HCT116 (cell line): ENCODE measurements at places on chromosomes 1 and 21.

- peak; percentile 91 for DNase-seq
Observed at GRCh38 chr1:7549277-7550161, 221.6 kb upstream of the VAMP3 start.

DNA sequence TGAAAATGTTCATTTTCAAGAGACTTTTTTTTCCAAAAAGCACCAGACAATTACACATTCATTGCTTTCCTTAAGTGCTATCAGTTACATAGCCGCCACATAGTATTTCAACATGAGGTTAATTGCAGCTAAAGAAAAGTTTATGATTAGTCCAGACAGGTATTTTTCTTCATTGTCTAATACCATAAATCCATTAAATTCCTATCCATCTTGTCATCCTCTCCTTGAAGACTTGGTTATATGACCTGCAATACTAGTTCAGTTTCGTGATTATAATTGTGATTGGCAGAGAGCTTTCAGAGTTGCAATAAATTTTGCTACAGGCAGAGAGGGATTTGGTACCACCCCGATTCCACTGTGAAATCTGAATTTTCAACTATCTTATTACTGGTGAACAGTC, 437.7 kb downstream of the GPATCH2 start:
- no peak for DNase-seq

DNA sequence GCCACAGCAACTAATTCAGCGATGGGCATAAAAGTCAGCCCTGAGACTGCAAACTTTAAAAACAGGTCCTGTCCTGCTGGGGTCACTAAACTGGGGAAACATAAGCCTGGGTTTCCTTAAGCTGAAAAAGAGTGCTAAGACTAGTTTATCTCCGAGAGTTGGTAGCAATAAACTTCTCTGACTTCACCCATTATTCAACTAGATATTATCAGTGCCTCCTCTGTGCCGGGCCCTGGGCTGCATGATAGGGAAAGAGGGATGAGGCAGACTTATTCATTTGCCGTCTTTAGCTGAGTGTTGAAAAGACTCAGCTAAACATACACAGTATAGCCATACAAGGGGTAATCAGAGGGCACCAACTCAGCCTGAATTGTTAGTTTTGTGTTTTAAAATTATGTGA, 33.0 kb downstream of the AK2 start:
- DNase-seq, result no peak

GRCh38 chr1:94026619-94027380, 94.1 kb downstream of the ABCA4 start:
- DNase-seq, result no peak

DNA sequence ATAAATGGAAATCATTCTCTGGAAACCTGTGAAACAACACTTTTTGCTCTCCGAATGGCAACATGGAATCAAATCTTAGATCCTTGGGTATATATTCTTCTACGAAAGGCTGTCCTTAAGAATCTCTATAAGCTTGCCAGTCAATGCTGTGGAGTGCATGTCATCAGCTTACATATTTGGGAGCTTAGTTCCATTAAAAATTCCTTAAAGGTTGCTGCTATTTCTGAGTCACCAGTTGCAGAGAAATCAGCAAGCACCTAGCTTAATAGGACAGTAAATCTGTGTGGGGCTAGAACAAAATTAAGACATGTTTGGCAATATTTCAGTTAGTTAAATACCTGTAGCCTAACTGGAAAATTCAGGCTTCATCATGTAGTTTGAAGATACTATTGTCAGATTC, 45.7 kb downstream of the PTGFR start:
- no peak for DNase-seq

DNA sequence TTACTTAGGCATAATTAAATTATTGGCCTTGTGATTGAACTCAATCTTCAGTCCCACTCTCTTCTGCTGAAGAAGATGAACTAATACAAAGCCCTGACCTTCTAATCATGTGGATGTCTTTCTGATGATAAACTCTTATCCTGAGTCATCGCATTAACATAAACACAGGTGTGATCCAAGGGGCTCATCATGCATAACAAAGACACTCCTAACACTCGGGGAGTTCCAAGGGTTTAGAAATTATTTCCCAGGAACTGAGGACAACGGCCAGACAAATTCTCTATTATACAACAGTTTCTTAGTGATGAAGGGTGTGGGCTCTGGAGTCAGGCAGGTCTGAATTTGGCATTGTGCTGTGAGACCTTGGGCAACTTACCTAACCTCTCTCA, 18.0 kb downstream of the DUSP10 start:
- no peak for DNase-seq

GRCh38 chr1:100184536-100184935, 6.5 kb upstream of the LRRC39 start:
- DNase-seq, result no peak

DNA sequence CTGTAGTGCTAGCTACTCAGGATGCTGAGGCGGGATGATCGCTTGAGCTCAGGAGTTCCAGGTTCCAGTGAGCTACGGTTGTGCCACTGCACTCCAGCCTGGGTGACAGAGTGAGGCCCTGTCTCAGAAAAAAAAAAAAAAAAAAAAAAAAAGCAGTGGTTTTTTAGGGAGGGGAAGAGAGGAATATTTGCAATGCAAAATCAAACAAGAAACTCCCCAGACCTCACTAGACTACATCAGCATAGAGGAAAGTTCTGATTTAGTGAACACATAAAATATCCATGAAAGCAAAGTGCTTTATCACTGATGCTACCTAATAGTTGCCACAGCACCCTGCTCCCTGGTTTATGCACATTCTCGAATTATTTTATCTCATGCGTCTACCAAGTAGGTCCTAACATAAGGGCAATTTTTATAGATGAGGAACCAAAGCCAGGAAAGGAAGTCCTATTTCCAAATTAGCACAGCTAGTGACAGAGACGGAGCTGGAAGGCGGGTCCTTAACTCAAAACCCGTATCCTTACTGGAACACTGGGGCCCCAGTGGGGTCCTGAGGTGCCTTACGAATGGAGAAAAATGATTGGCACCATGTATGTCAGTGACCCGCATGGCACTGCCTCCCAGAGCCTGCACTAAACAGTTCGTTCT, 50.7 kb upstream of the GPR157 start:
- no peak for DNase-seq

DNA sequence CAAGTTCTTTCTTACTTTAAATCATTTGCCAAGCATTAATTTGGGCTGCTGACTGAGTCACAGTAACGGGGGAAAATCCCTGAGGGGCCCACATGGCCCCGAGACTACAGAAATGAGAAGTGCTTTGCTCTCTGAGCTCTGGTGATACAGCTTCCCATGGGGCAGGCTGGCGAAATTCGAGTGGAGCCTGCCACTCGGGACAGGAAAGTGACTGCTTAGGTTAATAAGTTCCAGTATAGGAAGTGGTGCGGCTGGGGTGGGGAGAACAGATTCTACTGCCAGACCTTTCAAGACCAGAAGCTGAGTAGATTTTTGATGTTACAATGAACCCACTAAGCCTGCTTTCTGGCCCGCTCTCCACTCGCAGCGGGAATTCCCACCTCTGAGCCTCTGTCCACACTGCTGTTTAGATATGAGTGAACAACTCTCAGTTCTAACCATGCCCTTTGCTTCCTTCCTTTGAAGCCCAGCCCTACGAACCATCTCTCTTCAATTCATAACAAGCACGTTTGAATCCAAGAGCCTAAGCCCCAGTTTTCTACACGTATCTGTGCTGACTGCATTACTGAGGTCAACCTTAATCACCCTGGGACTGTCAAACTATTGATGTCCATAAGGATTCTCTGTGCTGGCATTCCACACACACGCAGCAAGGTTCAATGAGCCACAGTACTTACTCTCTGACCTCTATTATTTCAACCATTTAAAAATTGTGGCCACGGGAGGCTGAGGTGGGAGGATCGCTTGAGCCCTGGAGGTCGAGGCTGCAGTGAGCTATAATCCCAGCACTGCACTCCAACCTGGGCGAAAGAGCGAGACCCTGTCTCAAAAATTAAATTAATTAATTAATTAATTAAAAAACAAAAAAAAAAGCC, 9.6 kb downstream of the ZBTB17 start:
- no peak for DNase-seq

GRCh38 chr1:64356636-64357256, 113.2 kb upstream of the CACHD1 start:
- no peak for DNase-seq

DNA sequence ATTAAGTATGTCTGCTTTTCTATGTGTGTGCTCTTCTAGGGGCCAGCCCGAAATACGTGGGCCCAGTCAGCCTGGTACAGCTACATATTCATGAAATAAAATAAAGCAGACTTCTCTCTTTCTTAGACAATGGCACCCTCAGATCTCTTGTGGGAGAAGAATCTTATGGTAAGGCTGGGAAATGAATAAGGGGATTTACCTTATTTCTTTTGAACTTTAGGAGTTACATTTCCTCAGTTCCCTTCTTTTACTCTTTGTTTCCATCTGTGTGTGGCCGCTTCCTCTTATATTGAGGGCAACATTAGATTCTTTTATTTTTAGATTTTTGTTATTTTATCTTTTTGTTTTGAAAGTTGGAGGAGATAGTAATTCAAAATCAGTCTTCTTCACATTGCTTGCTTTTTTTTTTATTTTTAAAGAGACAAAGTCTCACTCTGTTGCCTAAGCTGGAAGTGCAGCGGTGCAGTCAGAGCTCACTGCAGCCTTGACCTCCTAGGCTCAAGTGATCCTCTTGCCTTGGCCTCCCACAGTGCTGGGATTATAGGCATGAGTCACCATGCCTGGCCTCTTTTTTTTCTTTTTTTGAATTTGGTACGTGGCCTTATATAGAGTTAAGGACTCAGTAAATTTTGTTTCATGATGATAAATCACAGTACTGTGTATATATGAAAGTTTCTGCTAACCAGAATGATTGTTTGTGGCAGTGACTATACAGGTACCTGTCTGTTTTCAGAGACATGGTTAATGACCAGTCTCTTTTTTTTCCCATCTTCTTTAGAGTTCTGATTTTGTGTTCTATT, 9.1 kb downstream of the LAMC1 start:
- no peak for DNase-seq

- DNase-seq, result no peak
Observed at GRCh38 chr1:209886219-209886536, 51.8 kb upstream of the SYT14 start.

GRCh38 chr1:33460947-33461629, 11.4 kb upstream of the ZSCAN20 start:
- no peak for DNase-seq

- DNase-seq, result no peak
Observed at GRCh38 chr21:46183910-46184624, at the start of gene SPATC1L. SPATC1L (minus strand) TSS chr21:46184459; CDS start chr21:46182816, 1,643 bp downstream.

DNA sequence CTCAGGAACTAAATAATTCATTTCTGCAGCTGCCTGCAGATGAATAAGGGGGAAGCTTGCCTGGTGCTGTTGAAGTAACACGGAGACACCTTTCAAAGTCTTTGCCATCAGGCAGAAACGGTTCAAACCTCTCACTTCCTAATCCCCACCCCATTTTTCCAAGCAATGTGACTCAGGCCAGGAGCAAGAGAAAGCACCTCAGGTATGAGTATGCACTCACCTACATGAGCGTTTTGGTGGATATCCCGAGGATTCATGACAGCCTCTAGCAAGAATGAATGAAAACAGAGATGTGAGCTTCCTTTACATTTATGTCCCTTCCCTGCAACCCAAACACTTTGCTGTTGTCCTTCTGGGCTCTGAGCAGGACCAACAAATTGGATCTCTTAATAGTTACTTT, 63.4 kb upstream of the LAX1 start:
- no peak for DNase-seq

DNA sequence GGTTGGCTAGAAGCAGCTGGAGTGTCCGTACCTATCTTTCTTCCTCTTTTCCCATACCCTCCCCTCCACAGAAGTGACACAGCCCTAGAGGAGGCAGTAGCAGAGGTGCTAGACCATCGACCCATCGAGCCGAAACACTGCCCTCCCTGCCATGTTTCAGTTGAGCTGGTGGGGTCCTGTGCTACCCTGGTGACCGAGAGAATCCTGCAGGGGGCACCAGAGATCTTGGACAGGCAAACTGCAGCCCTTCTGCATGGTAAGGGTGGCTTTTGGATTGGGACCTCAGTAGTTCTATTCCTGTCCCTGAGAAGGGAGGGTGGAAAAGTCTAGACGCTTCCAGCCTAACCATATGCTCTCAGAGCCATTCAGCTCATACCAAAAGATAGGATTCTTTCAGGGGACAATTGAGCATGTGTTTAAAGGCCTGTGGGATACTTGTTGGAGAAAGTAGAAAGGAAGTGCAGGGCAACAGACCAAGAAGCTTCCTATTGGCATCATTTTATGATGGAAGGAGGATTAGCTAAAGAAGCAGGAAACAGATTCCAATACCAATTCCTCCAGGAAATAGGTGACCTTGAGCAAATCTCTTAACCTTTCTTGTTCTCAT, 11.7 kb upstream of the BNIPL start:
- peak; percentile 46 for DNase-seq

- no peak for DNase-seq
Observed at GRCh38 chr1:70043804-70044203, 161.6 kb downstream of the LRRC40 start.

DNA sequence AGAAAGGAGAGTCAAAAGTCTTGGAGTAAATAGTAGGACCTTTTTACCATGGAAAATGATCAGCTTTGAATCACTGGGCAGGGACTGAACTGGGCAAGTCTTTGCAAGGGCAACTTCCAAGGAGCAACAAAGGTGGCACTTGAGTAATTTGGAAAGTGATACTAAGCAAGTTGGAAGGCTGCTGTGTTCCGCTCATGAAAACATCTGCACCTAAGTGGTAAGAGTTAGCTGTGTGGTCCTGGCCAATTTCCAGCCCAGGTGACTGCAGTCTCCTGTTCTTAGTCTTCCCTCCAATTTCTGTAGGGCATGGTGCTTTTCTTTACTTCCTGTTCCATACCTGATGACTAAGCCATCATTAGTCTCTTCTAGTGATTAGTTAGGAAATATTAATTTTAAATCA, 35.5 kb upstream of the PRDM2 start:
- DNase-seq, result no peak

- DNase-seq, result peak; percentile 87
Observed at GRCh38 chr1:246142320-246142893, 364.7 kb downstream of the SMYD3 start.

DNA sequence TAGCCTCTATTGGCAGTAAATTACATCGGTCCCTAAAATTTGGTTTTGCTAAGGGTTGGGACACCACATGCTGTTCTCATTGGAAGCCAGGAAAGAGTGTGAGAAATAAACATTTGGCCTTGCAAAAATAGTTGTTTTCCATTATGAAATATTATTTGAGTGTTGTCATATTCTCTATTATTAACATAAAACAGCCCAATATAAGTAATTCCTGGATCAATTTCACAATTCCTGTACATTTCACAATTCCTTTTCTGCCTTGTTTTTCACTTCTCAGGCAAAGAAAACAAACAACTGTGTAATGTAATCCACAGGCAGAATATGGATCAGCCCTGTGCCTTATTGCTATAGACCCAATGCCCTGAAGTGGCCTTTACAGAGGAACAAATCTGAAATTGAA, 40.5 kb downstream of the C1orf87 start:
- DNase-seq, result no peak

- no peak for DNase-seq
Observed at GRCh38 chr1:22903113-22903512, 69.6 kb downstream of the LACTBL1 start.

GRCh38 chr1:246208105-246208504, 299.0 kb downstream of the SMYD3 start:
- DNase-seq, result no peak
